Kidney (tissue), 22 donors: ENCODE measurements at places on chromosomes 7 and 10.

- H3K27ac ChIP-seq: no peak overlapping the region
- DNase-seq: no peak
- no peaks in the 10 kb centered on the region for H3K36me3 ChIP-seq
- H3K4me3 ChIP-seq: no peak overlapping the region
Observed at GRCh38 chr7:76165106-76165972, 36.4 kb upstream of the SRRM3 start.

- no peaks in the 10 kb centered on the region for H3K27me3 ChIP-seq
- no peak overlapping the region for H3K4me3 ChIP-seq
- H3K27ac ChIP-seq: no peak overlapping the region
Observed at GRCh38 chr7:86411814-86412213, 231.9 kb upstream of the GRM3 start.

DNA sequence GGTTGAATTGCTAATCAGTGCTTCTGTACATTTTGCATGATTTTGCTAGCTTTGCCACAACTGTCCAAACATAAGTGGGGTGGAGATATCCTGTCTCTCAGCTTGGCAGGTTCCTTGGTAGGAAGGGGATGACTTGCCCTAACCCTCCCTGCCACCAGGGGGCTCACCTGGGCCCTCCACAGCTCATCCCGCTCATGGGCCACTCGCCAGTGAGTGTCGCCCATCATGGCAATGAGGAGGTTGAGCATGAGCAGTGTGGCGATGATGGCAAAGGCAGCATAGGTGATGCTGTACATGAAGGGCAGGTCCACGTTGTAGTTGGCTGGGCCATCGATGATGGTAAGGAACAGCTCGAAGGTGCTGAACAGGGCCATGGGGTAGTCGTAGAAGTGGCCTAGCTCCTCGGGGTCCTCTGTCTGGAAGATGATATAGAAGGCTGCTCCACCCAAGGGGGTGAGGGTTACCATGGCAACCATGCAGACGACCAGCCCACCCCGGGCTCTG is 12.2 kb downstream of the TRPV6 start:
- no peaks in the 10 kb centered on the region for H3K27me3 ChIP-seq
- no peak overlapping the region for H3K27ac ChIP-seq
- no peak for DNase-seq
- no peak overlapping the region for H3K4me3 ChIP-seq
- no peaks in the 10 kb centered on the region for H3K4me1 ChIP-seq

- H3K27me3 ChIP-seq: no peaks in the 10 kb centered on the region
- H3K36me3 ChIP-seq: no peaks in the 10 kb centered on the region
- no peak for DNase-seq
- H3K4me3 ChIP-seq: peak overlapping the region; percentile 13
- no peak overlapping the region for H3K27ac ChIP-seq
Observed at GRCh38 chr10:92242910-92243671, 47.8 kb downstream of the CPEB3 start.

- no peaks in the 10 kb centered on the region for H3K27me3 ChIP-seq
- H3K27ac ChIP-seq: no peak overlapping the region
- no peaks in the 10 kb centered on the region for H3K4me1 ChIP-seq
- no peak for DNase-seq
- H3K36me3 ChIP-seq: no peaks in the 10 kb centered on the region
Observed at GRCh38 chr10:20892011-20892585, 5.0 kb downstream of the NEBL start.

GRCh38 chr7:111527545-111527944 is 34.7 kb downstream of the IMMP2L start:
- no peak overlapping the region for H3K27ac ChIP-seq
- no peaks in the 10 kb centered on the region for H3K36me3 ChIP-seq
- no peak for DNase-seq
- no peaks in the 10 kb centered on the region for H3K4me1 ChIP-seq

DNA sequence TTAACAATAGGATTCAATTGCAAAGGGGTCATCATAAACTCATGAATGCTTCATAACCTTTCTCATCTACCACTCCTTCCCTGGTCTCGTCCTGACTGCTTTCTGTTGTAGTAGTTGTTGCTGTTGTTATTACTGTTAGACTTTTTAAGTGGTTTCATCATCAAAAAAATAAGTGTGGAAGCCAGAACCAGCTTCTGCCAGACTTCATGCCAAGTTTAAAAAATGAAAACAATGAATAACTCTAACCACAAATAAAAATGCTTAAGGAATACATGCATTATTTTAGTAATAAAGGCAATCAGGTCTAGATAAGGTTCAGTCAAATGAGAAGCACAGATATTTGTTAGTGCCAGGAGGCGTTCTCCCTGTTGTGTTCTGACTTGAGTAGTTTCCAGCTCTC is 85.4 kb downstream of the PCLO start:
- H3K4me3 ChIP-seq: no peak overlapping the region
- no peaks in the 10 kb centered on the region for H3K36me3 ChIP-seq
- DNase-seq: no peak
- no peaks in the 10 kb centered on the region for H3K27me3 ChIP-seq
- H3K4me1 ChIP-seq: no peaks in the 10 kb centered on the region

DNA sequence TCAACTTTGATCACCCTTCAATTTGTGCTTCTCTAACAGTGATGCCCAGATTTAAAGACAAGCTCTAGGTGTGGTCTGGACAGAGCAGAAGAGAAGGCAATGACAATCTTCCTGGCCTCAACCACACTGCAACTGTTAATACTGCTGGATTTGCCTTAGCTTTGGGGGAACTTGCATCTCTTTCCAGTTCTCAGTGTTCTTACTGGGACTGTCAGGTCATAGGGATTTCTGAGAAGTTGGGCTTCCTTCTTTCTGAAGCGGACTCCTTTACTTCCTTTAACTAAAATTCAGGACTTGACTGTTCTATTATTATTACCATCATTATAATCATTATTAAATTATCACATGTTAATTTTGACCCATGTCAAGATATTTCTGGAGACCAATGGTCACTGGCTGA is 80.8 kb downstream of the OSBPL3 start:
- no peaks in the 10 kb centered on the region for H3K36me3 ChIP-seq
- H3K4me3 ChIP-seq: no peak overlapping the region
- H3K27ac ChIP-seq: no peak overlapping the region
- H3K27me3 ChIP-seq: no peaks in the 10 kb centered on the region

DNA sequence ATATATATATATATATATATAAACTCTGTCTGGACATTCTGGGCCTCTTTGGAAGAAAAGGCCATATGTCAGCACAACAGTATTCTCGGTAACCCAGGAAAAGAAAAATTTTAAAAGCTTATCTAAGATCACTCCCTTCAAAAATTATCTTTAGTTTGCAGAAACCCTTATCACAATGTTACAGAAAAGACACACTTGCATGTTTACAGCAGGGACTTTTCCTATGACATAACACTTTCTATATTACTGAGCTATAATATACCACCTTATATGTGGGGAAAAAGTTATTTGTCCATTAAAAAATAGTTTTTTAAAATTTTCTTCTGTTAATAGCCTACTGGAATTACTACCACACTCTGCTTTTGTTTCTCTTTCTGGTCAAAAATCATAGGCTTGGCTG is 25.4 kb downstream of the ANKRD61 start:
- no peak for DNase-seq
- H3K27me3 ChIP-seq: no peaks in the 10 kb centered on the region
- H3K4me1 ChIP-seq: peaks cover 5% of the 10 kb centered on the region
- no peak overlapping the region for H3K27ac ChIP-seq

GRCh38 chr10:35644050-35644950 is 2.2 kb upstream of the FZD8 start:
- peaks cover 4% of the 10 kb centered on the region for H3K4me1 ChIP-seq
- peak overlapping the region; percentile 72 for H3K27ac ChIP-seq
- no peaks in the 10 kb centered on the region for H3K36me3 ChIP-seq
- H3K27me3 ChIP-seq: no peaks in the 10 kb centered on the region

DNA sequence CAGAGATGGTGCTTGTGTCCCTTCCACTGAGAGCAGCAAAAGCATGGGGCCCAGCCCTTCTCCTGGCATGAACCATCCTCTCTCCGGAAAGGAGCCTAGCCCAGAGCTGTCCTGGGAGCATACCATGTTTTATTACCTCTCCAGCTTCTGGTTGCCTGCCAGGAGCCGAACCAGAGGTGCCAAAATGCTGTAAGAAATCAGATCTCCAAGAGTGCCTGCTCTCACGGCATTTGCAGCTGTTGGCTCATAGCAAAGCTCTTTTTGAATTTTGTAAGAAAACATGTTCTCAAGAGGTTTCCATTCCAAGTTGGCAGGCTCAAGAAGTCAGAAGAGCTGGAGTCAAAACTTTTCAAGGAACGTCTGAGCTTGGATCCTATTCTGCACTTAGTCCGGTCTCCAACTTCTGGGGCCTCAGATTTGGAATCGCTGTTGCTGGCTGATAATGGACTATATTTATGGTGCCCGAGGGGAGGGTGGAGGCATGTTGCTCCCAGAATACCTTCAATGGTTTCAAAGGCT is 211.7 kb upstream of the MKI67 start:
- no peak overlapping the region for H3K4me3 ChIP-seq
- H3K27ac ChIP-seq: no peak overlapping the region
- no peaks in the 10 kb centered on the region for H3K27me3 ChIP-seq
- H3K4me1 ChIP-seq: no peaks in the 10 kb centered on the region

DNA sequence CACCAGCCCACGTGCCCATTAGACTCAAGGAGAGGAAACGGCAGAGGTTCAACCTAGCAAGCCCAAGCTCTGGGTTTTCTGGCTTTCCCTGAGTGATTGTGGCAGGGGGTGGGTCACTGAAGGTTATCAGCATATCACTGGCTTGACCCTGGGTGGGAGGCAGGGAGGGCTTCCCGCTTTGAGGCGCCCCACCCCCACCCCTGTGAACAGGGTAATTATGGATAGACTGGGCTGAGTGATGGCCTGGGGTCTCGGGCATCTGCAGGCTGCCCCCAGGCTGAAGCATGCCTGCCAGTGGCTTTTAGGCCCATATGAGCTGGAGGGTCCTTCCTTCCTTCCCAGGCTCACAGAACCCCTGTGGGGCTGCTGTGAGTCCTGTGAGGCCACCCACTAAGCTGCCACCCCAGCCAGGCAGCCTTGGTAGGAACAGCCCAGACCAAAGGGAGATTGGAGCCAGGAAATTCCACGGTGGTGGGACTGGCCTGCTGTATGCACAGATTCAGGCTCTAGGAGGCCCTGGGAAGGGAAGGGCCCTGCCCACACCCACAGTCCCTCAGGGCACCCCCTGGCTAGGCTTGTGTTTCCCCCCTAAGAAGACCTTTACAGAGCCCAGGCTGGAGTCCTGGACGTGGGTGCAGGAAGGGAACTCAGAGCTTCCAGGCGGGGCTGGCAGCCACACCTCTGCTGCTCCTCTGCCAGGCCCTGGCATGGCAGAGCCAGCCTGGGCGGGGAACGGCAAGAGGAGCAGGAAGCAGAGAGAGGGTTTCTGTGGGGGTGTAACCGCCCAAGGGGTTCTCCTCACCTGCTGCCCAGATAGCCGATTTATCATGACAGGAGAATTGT is 33.1 kb downstream of the GPRIN2 start:
- H3K27me3 ChIP-seq: no peaks in the 10 kb centered on the region
- H3K4me3 ChIP-seq: no peak overlapping the region
- DNase-seq: peak; percentile 55
- no peaks in the 10 kb centered on the region for H3K4me1 ChIP-seq
- H3K36me3 ChIP-seq: peaks cover 3% of the 10 kb centered on the region
- no peak overlapping the region for H3K27ac ChIP-seq

DNA sequence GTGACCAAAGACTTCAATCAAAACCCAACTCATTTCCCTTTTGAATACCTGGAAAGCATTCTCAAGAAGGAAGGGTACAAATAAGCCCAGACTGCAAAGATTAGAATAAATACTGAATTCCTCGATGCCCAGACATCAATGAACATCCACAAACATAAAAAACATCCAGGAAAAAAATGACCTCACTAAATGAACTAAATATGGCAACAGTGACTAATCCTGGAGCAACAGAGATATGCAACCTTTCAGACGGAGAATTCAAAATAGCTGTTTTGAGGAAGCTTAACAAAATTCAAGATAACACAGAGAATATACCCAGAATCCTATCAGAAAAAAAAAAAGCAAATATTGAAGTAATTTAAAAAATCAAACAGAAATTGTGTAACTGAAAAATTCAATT is 43.2 kb downstream of the PCLO start:
- H3K27me3 ChIP-seq: no peaks in the 10 kb centered on the region
- H3K36me3 ChIP-seq: no peaks in the 10 kb centered on the region
- no peaks in the 10 kb centered on the region for H3K4me1 ChIP-seq
- H3K4me3 ChIP-seq: no peak overlapping the region

DNA sequence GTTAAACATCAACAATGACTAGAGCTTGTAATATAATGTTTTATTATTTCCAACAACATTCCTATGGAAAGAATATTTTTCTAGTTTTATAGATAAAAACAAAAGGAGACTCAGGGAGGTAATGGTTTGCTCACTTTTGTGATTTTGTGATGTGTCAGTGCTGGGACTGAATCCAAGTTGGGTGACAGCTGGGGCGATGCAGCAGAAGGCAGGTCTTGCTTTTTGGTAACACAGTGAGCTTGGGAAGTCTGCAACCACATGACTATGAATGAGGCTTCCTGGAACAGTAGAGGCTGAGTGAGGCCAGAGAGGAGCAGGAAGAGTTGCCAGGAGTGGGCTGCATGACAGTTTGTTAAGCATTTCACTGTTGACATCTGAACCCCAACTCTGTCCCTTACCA is 4.9 kb upstream of the YKT6 start:
- H3K36me3 ChIP-seq: no peaks in the 10 kb centered on the region
- no peak overlapping the region for H3K27ac ChIP-seq
- DNase-seq: no peak
- no peaks in the 10 kb centered on the region for H3K27me3 ChIP-seq

DNA sequence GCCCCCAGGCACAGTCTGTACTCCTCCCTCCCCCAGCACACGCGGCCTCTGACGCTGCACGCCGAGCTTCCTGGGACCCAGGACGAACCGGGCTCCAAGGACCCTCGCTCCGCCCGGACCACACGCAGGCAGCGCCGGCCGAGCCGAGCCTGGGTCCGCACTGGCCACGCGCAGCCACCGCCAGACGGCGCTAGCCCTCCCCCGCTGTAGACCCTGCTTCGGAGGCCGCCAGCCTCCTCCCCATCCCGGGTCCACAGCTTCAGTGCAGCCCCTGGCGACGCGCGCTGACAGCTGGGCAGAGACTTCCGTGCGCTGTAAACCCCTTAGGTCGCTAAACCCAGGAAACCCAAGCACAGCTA is 936 bp upstream of the TCERG1L start:
- peaks cover 5% of the 10 kb centered on the region for H3K27me3 ChIP-seq
- no peaks in the 10 kb centered on the region for H3K36me3 ChIP-seq
- H3K27ac ChIP-seq: no peak overlapping the region
- peak; percentile 86 for DNase-seq

GRCh38 chr7:151035026-151035717 is 6.9 kb downstream of the ABCB8 start:
- H3K4me1 ChIP-seq: no peaks in the 10 kb centered on the region
- H3K27ac ChIP-seq: no peak overlapping the region
- no peak overlapping the region for H3K4me3 ChIP-seq
- peaks cover 2% of the 10 kb centered on the region for H3K36me3 ChIP-seq
- no peaks in the 10 kb centered on the region for H3K27me3 ChIP-seq

DNA sequence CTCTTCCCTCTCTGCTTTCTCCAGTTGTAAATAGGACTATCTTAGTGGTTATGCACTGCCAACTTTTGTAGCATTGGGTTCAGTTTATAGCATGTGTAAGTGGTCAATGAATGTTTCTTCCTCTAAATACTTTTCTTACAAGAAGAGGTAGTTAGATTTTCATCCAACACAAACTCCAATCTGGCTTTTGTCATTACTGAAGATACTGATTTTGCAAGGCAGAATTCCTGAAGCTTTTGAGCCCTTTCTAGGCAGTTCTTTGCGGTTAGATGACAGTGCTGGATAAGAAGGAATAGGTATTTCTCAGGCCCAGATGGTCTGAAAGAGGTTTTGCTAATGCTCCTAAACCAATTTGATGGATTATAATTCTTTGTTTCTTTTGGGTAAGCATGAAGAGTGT is 60.5 kb downstream of the BICC1 start:
- no peak overlapping the region for H3K4me3 ChIP-seq
- H3K4me1 ChIP-seq: no peaks in the 10 kb centered on the region
- no peaks in the 10 kb centered on the region for H3K27me3 ChIP-seq
- no peak for DNase-seq
- no peaks in the 10 kb centered on the region for H3K36me3 ChIP-seq
